ENCODE measurements at places on chromosomes 12 and 14.

- no peak for DNase-seq
Observed at GRCh38 chr14:33602396-33602795, 348.5 kb downstream of the EGLN3 start.

- DNase-seq, result no peak
Observed at GRCh38 chr14:99261912-99262787, 9.8 kb downstream of the BCL11B start.

DNA sequence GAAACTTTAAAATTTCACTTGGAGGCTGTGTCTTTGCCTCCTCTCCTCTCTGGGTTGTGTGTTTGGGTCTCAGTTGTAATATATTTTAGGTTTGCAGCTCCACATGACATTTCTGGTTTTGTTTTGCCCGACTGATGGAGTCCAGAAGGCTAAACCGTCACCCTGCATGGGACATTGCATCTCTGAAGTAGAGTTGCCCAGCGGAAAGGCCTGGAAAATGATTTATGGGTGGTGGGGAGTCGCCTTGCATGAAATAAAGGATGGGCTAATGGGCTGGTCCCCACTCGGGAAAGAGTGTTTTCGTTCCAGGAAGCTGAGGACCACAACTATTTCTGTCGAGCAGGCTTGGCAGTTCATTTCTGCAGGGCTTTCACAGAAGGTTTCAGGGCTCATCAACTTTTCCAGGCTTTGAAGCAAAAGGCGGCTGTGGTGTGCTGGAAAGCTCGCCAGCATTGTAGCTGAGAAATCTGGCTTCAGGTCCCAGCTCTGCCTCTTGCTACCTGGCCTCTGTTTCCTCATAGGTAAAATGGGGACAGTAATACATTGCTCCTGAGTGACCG is 74.8 kb upstream of the GSC start:
- no peak for DNase-seq

GRCh38 chr12:20704860-20705259 is 9.7 kb downstream of the SLCO1C1 start:
- DNase-seq, result no peak

DNA sequence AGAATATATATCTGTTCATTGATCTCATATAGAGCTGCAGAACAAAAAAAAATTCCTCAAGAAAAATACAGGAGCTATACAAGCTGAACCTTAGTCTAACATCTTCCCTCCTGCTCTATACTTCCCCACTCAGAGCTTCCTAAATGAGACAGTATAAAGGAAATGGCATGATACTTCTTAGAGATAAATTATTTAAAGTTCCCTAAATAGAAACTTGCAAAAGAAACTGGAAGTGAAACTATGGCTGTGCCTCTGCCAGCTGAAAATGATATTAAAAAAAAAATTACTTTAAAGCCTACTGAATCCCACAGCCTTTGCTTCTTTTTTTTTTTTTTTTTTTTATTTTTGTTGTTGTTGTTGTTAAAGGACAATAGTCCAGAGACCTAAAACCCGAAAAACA is 11.6 kb upstream of the NEK9 start:
- DNase-seq, result no peak

DNA sequence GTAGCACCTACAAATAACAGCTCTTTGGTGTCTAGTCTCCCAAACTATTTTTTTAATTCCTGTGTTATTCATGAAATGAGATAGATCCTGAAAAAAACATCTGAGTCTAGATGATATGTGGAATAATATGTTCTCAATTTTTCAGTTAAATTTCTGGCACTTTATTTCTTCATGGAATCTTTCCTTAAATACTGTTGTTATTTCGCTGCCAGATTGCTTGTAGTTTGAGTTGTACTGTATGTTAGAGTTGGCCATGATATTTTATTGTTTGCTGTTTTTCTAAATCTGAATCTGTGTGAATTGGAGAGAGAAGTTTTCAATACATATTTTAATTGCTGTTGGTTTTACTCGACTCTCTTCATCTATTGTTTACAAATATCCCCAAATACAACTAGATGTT is 500.5 kb downstream of the EGLN3 start:
- no peak for DNase-seq

GRCh38 chr14:28061006-28061405 is 705.6 kb upstream of the FOXG1 start:
- DNase-seq, result no peak

DNA sequence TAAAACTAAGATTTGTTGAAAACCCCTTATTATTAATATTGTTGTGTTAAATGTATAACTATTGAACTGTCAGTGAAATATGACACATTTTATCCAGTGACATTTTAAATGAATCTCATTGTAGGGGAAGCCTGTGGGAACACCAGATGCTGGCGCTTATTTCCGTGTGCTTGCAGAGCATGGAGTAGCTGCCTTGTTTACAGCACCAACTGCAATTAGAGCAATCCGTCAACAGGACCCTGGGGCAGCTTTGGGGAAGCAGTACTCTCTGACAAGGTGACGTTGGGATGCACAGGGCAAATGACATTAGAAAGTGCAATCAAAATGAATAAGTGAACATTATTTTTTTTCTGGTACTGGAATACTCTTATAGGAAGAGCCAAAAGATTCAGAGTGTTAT is 96.8 kb downstream of the ACSS3 start:
- no peak for DNase-seq

DNA sequence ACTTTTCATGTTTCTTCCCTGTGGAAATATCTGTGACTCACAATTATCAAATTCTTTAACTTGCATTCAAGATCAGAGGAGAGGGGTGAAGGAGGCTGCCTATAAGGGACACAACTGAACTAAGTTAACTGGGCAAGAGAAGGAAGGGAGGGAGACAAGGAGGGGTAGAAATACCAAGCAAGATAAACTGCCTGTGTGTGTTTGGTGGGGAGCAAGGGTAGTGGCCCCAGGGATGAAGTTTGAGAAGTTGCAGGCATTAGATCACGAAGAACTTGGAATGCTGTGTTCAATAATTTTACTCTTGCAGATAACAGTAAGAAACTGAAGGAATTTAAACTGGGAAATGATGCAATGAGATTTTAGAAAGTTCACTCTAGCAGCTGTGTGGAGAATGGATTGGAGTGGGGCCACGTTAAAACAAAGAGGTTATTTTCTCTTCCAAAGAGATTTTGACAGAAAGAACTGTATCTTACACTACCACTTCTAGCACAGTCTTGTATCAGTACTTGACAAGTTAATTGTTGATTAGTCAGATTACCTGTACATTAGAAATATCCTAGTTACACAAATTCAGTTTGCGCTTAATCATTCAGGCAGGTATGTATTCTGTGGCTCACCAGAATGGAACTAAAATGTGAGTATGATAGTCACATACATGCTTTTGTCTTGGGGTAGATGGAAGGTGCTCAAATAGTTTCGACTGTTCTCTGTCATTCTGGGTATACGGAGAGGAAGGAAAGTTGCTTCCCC is 7.4 kb downstream of the PKP2 start:
- DNase-seq, result no peak
